ENCODE measurements at places on chromosomes 1 and 21. TPM values are rescaled to one million over a fixed set of nuclear protein-coding genes. Genes with fewer than 3 reads are reported as not detected.
A peak's percentile ranks its signal among the peaks of the same experiment; 100 is the strongest.

Gene HAO2
- not detected for total RNA-seq

- no peaks in the 10 kb centered on the region for H3K27me3 ChIP-seq
- H3K4me3 ChIP-seq = no peak overlapping the region
- peaks cover 6% of the 10 kb centered on the region for H3K4me1 ChIP-seq
- H3K36me3 ChIP-seq = no peaks in the 10 kb centered on the region
- H3K27ac ChIP-seq = no peak overlapping the region
- DNase-seq = no peak
Observed at GRCh38 chr1:100396651-100397050, 44.3 kb downstream of the CDC14A start.

- peaks cover 16% of the 10 kb centered on the region for H3K4me1 ChIP-seq
- no peak overlapping the region for H3K27ac ChIP-seq
- DNase-seq = no peak
- H3K4me3 ChIP-seq = no peak overlapping the region
Observed at GRCh38 chr21:35028451-35028978, 20.6 kb downstream of the RUNX1 start.

DNA sequence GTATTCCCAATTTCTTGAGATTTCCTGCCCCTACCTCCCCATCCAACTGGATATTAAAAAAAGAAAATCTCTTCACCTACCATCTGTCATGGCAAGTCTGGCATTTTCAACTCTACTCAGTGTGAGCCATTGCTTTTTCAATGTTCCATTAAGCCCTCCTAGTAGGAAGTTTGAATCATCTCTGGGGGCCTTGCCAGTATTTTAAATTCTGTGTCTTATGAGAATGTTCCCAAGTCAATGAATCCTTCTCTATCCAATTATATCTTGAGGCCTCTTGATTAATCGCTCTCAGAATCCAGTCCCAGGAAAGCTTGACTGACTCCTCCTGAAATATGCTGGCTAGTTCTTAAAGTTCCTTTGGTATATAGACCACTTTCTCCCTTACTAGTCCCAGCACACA lies 91.5 kb downstream of the NGF start:
- no peaks in the 10 kb centered on the region for H3K36me3 ChIP-seq
- no peaks in the 10 kb centered on the region for H3K4me1 ChIP-seq
- no peak for DNase-seq

Gene FLG2
- 0.19 TPM for total RNA-seq

DNA sequence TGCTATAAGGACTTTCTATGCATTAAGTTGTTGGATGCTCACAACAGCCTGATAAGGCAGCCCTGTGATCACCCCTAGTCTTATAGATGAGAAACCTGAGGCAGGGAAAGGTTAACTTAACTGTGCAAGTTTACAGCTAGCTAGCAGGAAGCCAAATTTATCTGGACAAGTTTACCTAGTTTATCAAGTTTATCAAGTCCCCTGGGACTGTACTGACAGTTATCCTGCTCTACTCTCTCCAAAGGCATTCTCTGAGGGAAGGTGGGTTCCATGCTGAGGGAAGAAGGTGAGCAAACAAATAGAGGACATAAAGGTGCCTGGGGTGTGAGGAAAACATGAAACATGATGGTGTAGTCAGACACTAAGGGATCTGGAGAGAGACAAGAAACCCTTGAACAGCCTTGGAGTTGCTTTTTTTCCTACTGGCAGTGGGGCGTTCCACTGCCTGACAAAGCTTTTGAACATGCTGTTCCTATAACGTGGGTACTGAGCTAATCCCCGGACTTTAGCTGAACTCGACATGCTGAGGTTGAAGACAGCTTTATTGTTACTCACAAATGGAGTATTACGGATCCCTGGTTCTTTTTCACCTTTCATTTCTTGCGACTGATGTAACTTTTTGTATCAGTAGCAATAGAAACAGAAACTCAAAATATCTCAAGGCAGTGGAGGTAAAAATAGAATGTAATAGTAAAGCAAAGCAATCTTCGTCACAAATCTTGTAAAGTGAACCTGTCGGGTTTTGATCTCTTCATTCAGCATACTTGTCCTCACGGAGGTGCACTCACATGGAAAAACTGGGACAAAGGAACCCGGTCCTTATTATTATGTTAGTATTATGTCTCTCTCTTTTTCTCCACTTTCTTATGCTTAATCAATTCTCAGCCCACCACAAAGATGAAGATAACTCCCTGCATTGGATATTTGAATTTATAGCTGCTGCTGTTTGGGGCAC lies 42.4 kb upstream of the ESRRG start:
- H3K27me3 ChIP-seq = no peaks in the 10 kb centered on the region
- H3K4me1 ChIP-seq = peaks cover 11% of the 10 kb centered on the region
- H3K36me3 ChIP-seq = no peaks in the 10 kb centered on the region
- H3K27ac ChIP-seq = peak overlapping the region; percentile 64
- no peak for DNase-seq
- no peak overlapping the region for H3K4me3 ChIP-seq

Measured in esophagus squamous epithelium (tissue), 5 donors.